ENCODE measurements at places on chromosomes 13 and 19. TPM values are rescaled to one million over a fixed set of nuclear protein-coding genes. Genes with fewer than 3 reads are reported as not detected.

Gene C19orf67
- total RNA-seq: not detected

Gene ZNF784
- total RNA-seq: 2.0 TPM

Gene LGI4
- not detected for total RNA-seq

Gene PHLDB3
- 8.2 TPM for total RNA-seq

Gene NDUFA3
- total RNA-seq: 11.7 TPM

Gene MAMSTR
- total RNA-seq: 0.29 TPM

Gene KLK13
- not detected for total RNA-seq

Gene DBP
- total RNA-seq: 2.9 TPM

Gene CYP4F22
- 0.06 TPM for total RNA-seq

Gene KLK12
- not detected for total RNA-seq

Gene ACER1
- not detected for total RNA-seq

Gene ZSCAN4
- not detected for total RNA-seq

Gene PRX
- total RNA-seq: 2.4 TPM

DNA sequence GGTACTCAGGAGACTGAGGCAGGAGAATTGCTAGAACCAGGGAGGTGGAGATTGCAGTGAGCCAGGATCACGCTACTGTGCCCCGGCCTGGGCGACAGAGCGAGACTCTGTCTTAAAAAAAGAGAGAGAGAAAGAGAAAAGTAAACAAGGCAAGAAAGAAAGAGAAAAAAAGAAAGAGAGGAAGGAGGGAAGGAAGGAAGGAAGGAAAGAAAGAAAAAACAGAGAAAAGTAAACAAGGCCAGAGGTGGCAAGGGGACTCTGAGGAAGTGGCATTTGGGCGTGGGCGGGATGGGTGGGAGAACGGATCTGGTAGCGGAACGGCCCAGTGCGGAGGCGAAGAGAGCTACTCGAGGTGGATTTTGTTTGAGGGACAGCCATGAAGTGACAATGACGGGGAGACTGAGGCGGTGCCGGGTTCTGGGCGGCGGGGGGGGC, 7.5 kb upstream of the ARRDC2 start:
- no peak for DNase-seq

DNA sequence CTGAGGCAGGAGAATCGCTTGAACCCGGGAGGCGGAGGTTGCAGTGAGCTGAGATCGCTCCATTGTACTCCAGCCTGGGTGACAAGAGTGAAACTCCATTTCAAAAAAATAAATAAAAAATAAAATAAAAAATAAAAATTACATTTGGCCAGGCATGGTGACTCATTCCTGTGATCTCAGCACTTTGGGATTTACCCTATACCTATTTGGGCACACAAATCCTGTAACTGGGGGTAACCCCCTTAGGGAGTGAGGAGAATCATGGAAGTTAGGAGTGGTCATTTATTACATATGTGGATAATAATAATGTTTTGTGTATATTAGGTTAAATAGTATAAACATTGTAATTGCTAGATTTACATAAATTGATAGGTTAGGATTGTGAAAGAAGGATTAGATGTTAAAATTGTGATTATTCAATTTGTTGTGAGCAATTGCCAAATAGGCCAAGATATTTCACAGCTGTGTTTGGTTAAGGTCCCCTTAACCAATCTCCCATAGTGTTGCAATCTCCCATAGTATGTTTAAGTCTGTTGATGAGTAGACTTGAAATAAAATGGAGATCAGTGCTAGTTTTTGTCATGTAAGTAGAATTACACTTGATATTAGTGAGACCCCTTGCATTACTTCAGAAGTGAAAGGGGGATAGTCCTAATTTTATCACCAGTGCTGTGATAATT, 30.7 kb downstream of the ZNF844 start:
- no peak for DNase-seq

GRCh38 chr19:38816131-38816750, 3.5 kb upstream of the LGALS4 start:
- DNase-seq: no peak

DNA sequence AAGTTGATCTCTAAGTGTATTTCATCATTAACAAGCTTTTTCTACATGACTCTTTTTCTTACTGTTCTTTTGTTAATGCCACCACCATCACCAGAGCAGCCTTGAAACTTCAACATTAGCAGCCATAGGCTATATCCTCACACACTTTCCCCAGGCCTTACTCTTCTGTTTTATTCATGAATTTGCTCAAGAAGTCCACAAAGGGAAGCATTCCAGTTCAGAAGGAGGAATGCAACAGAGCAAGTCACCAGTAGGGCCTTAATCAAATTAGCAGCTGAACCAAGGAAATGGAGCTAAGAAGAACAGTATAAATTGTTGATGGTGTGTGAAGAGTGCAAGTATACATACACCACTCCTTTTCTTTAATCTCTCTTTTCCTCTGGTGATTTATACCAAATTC, 223.1 kb downstream of the NBEA start:
- no peak for DNase-seq

- no peak for DNase-seq
Measured at GRCh38 chr13:52371736-52372247, 34.2 kb downstream of the THSD1 start.

GRCh38 chr13:111534751-111535522, 214.5 kb downstream of the TEX29 start:
- no peak for DNase-seq

DNA sequence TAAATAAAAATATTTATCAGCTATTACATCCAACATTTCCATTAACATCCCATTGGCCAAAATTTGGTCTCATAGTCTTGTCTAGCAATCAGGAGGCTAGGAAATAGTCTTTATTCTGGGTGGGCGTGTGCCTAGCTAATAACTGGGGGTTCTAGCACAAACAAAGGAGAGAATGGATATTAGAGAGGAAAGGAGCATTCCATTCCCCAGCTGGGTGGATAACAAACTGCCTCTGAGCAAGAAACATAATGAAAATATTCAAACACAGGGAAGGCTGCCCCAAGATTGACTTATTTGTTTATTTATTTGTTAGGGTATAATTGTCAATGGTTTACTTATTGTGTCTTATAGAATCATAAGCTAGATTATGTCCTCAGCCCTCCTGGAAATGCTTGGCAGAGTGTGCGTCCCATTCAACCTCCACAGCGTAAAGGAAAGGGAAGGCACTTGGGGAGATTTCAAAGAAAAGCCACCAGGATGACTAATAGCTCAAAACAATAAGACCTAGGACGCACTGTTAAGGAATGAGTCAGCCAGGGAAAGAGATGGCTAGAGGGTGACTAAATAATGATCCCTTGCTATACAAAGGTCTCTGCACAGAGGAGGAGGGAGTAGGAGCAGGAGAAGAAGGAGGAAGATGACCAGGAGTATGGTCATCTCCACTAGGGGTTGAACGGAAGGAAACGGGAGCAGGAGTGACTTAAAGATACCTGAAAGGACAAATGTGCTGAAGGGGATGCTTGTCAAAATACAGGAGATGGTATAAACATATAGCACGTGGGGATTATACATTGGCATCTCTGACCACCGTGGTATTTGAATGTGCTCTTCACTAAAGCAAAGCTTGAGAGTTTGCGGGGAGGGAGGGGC, 23.5 kb upstream of the USP12 start:
- peak; percentile 98 for DNase-seq

GRCh38 chr13:94921181-94921580, 208.8 kb upstream of the SOX21 start:
- no peak for DNase-seq

- no peak for DNase-seq
Measured at GRCh38 chr13:55937180-55937579, 1203.5 kb upstream of the PRR20A start.

DNA sequence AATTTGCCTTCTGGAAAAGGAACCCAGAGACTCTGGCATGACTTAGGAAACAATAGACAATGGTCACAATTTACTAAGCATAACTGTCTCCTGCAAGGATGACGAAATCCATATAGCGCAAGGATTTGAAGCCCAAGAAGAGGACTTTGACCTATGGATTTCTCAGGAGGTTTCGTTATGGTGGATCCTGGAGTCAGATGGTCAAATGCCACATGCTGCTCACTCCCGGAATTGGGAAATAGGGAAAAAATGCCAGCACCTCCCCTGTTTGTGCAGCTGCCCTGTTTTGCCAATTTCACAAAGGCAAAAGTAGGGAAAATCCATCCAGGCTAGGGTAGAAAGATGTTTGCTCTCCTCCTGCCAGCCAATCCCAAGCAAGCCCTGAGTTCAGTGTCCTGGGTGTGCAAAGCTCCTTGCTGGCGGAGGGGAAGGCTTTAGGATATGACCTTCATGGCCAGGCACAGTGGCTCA, 23.4 kb downstream of the RDH8 start:
- no peak for DNase-seq

- DNase-seq: no peak
Measured at GRCh38 chr13:85659493-85659892, 139.7 kb downstream of the SLITRK6 start.

DNA sequence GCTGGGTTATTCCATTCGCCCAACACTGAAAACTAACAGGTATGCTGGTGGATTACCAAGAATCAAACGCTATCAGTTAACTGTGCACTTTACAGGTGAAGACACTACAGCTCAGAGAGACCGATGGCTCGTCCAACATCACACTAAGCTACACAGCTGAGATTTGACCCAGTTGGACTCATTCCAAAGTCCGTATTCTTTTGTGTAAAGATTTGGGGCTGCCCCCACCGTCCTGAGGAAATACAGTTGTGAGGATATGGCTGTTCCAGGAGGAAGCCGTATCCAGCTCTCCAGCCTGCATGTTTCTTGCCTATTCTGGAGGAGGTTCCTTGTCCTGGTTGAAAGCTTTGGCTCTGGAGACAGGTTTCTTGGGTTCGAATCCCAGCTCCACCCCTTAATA, 4.2 kb downstream of the ZSCAN5A start:
- DNase-seq: no peak

Data from glomerular endothelial cell (primary cell).